AML-193 (cell line): ENCODE measurements at places on chromosomes 12 and 14.
A peak's percentile ranks its signal among the peaks of the same experiment; 100 is the strongest.

GRCh38 chr14:31006703-31007102, 18.7 kb upstream of the AP4S1 start:
- DNase-seq = no peak

- DNase-seq = no peak
Measured at GRCh38 chr12:11344500-11344899, 34.3 kb upstream of the PRB4 start.

DNA sequence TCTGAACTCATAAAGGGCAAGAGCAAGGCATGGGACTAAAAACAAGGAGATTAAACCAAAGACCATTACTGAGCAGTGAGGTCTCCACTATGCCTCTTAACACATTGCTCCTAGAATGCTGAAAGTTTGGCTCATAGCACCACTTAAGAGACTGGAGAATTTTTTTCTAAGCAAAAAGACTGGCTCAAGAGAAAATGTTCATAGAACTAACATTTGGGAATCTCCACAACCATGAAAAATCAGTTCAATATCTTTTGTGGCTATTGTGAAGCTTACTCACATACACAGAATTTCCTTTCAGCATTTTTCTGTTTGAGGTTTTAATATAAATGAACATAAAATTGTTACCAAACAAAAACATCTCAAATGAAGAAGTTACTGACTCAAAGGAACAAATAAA, 255.8 kb downstream of the CCDC91 start:
- no peak for DNase-seq

DNA sequence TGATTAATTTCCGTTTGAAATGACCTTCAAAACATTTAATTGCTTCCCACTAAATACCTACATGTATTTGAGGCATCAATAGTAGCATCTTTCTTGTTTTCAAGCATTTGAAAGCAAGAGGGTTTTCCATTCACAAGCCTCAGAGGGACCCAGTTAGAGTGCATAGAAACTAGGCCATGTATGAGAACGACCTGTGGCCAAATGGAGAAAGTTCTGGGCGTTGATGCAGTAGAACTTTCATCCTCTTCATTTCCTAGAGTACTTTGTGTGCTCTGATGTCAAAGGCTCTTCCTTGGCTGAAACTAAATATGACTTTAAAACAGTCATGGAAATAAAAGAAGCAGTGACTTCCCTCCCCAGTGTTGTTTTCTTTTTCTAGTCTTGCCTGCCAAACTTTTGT, 944 bp upstream of the DHRS7 start:
- no peak for DNase-seq

DNA sequence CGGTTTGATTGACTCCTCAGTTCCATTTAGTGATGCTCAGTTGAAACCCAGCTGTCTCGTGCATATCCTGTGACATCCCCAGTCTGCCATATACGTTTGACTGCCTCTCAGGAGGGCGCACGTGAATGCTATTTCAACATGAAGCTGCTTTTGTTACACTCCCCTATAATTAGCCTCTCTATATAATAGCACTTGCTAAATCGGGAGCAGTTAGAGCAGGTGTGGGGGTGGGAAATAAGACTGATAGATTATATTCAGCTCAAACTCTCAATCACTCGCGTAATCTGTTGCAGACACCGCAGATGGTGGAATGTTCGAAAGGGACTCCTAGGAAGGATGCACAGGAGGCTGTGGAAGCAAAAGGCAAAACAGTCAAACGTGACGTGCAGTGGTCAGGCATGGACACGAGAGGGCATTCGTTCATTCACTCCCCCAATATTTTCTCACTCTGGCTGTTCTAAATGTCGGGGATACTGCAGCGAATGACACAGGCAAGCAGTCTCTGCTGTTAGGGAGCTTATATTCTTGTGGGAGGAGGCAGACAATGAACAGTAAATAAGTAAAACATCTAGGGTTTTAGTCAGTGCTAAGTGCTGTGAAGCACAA, 29.8 kb downstream of the KCNA1 start:
- DNase-seq = no peak

DNA sequence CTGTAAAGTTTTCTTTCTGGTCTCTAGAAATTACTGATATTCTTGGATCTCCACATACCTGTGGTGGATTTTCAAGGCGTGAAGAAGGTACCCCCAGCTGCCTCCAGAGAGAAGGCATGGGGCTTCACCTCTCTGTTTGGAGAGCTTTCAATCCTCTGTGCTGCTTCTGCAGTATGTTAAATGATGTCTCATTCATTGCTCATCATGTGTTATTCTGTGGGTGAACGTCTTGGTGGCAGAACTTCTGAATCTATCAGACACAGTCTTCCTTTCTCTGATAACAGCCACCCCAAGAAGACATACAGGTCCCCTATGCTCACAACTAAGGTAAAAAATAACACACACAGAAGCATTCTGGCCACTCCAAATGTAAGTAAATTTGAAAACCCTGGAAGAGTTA, 221.3 kb upstream of the TMEM260 start:
- DNase-seq = no peak

DNA sequence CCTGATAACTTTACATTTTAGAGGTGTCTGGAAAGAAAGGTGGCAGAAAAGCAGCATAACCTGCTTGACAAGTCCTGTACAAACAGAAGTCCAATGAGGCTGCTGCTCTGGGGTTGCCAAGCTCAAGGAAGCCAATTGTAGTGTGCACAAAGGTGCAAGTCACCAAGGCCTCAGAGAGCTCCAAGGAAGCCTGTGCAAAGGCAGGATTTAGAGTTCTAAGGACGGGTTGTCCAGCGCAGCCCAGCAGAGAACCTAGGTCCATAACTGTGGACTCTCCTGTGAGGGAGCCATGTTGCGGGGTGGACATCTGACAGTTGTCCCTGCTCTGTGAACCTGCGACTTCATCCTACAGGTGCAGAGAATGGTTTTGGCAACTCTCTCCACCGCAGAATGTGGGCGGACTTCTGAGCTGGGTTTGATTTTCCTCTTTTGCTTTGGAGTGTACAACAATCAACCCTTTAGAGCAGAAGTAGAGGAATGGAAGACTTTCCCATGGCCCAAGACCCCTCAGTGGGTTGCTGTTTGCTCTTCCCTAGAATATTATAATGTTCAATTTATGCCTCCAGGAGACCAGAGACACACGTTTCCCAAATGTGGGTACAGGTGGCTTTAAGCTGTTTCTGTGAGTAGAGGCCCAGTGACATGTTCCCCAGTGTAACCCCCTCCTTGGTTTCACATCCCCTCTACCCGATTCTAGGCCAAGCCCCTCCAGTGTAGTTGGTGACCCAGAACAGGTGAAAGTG, 81.0 kb downstream of the ETV6 start:
- no peak for DNase-seq

DNA sequence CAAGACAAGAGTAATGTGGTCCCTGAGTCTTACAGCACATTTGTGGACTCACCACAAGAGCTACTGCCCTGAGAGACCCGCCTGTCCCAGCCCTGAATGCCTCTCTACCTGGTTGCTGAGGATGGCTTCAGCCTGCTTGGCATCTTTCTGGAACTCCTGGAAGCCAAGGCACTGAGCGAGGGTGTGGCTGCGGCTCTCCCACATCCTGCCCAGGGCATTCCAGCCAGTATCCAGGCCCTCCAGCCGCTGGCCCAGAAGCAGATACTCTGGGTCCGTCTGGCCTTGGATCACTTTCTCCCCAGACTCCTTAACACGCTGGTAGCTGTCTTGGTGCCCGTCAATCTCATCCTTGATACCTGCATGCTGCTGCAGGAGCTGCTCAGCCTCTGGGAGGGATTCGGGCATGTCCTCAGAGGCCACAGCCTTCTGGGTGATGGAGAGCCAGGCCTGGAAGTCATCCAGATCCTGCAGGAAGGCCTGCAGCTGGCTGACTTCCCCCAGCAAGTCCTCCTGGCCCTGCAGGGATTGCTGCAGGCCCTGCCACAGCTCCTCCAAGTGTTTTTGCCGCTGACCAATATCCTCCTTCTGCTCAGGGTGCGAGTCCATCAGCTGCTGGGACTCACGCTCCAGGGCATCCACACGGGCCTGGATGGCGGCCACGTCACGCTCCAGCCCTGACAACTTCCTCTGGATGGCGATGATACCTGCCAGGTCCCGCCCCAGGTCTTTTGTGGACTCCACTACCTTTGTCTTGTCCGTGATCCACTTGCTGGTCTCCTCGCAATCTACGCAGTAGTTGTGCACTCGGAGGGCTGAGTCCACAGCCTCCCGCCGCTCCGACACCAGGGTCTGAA, 82.3 kb downstream of the PLEKHG3 start:
- no peak for DNase-seq

GRCh38 chr14:69620211-69620611, 8.8 kb downstream of the SUSD6 start:
- peak; percentile 54 for DNase-seq

GRCh38 chr14:52115286-52115685, 46.4 kb upstream of the NID2 start:
- DNase-seq = no peak

DNA sequence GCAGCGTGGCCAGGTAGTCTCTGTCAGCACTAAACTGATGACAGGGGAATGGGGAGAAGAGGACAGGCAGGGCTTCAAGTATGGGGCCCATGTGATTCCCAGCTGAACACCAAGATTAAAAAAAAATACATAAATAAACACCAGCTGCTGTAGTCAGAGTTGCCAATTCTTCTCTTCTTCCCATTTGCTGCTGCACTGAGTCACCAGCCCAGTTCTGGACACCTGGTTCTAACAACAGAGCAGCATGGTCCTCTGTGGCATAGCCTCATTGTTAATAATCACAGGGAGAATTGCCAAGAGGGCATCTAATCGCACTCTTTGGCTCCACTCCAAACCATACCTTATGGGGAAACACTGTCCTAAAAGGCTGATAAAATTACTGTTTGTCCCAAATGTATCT, 15.1 kb downstream of the PPM1H start:
- no peak for DNase-seq

- no peak for DNase-seq
Measured at GRCh38 chr14:34374998-34375740, 86.9 kb downstream of the SPTSSA start.

GRCh38 chr14:21091821-21092272, 6.6 kb downstream of the ZNF219 start:
- DNase-seq = no peak

- no peak for DNase-seq
Measured at GRCh38 chr14:75392686-75393641, 34.9 kb upstream of the JDP2 start.

- no peak for DNase-seq
Measured at GRCh38 chr12:8081251-8081920, 688 bp upstream of the NECAP1 start.

DNA sequence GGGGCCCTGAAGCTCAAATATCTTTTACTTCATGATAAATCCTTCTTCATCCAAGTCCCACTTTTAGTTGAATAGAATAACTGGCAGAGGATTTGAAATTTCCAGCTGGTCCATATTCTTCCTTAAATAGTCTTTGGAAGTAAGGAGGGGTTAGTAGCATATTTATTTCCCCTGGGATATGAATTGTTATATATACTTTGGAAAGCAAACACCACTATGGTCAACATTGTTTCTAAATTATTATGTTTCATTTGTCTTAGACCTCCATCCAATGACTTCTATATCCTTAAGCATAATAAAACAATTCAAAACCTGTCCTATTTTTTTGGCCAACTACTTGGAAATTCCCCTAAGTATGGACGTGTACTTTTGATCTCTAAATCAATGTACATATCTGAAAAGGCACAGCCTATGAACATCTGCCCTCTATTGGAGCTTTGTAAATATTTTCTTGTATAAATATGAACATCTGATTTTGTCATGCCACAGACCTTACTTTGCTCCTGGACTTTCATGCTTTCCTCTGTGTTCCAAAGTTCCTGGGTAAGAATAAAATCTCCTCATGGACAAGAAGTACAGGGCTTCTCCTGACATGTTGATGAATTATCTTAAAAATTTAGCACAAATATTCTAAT, 1212.0 kb downstream of the GALC start:
- no peak for DNase-seq

GRCh38 chr14:99752486-99753121, 40.6 kb upstream of the EML1 start:
- no peak for DNase-seq

- no peak for DNase-seq
Measured at GRCh38 chr12:129096968-129097367, 243.7 kb downstream of the GLT1D1 start.

GRCh38 chr12:114952573-114953271, 268.7 kb upstream of the TBX3 start:
- DNase-seq = no peak

DNA sequence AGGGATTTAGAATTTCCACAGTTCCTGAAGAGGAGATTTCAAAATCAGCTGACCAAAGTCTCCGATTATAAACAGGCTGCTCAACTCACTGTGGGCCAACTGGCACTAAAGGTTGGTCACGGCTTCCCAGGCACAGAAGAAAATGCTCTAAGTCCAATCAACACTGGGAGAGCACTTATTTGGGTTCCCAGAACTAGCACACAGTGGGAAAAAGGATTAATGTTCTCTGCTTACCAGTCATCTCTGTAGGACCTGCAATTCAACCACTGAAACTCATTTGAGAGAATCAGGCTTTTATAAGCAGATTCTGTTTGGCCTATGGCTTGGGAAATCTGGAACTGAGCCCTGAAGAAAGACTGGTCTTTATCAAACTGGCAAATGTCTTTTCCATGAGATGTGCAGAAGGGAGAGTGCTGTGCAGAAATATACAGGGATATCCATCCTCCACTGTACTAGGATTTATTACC, 49.4 kb downstream of the ABCC9 start:
- DNase-seq = no peak

GRCh38 chr12:5510251-5510805, 78.4 kb downstream of the NTF3 start:
- DNase-seq = no peak

- no peak for DNase-seq
Measured at GRCh38 chr14:101402936-101403660, 158.2 kb upstream of the DIO3 start.

DNA sequence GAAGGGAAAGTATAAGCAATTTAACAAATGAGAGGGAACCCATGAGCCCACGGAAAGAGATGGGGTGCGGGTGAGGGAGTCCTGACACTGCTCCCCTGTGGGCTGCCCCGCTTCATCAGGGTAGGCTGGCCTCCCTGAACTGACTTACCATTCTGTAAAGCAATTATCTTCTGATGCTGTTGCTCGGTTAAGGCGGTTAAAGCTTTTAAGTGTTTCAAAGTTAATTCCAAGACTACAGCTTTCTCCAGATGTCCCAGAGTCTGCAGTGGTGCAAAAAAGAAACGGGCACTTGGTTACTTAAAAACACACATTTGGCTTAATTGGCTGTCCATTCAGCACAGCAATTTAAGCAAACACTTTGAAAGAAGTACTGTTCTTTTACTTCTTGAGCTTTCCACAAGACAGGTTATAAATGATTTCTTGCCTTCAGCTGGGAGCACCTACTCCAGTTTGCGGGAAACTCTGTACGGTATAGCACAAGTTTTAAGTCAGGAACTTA, 1.3 kb downstream of the BHLHE41 start:
- DNase-seq = no peak

GRCh38 chr14:59830338-59830734, 40.2 kb downstream of the RTN1 start:
- no peak for DNase-seq

- no peak for DNase-seq
Measured at GRCh38 chr12:101491329-101491728, 16.2 kb downstream of the SPIC start.
